ENCODE measurements at places on chromosomes 13 and 19. TPM values are rescaled to one million over a fixed set of nuclear protein-coding genes. Genes with fewer than 3 reads are reported as not detected.

The ACP7 gene
- not detected for total RNA-seq

- no peak for DNase-seq
Measured at GRCh38 chr13:48896312-48896711, 79.4 kb upstream of the FNDC3A start.

DNA sequence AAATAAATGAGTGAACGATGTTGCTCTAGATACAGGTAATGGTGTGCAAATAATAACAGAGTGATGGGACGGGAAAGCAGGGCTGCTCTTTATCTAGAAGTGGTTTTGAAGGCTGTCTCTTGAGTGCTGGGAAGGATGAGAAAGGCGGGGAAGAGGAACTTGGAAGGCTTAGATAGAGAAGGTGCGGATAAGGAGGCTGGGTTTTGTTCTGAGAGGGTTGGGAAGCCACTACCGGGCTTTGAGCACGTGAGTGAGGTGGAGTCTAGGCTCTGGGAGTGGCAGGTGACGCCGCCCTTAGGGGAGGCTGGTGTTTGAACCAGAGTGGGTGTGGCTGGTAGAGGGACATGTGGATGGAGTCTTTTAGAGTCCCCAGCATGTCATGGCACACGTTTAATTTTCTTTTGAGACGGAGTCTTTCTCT lies 811 bp downstream of the ARMC6 start:
- DNase-seq = no peak

- DNase-seq = no peak
Measured at GRCh38 chr19:53907690-53908089, 1.4 kb upstream of the CACNG7 start.
